ENCODE measurements at places on chromosomes 1 and 21.

DNA sequence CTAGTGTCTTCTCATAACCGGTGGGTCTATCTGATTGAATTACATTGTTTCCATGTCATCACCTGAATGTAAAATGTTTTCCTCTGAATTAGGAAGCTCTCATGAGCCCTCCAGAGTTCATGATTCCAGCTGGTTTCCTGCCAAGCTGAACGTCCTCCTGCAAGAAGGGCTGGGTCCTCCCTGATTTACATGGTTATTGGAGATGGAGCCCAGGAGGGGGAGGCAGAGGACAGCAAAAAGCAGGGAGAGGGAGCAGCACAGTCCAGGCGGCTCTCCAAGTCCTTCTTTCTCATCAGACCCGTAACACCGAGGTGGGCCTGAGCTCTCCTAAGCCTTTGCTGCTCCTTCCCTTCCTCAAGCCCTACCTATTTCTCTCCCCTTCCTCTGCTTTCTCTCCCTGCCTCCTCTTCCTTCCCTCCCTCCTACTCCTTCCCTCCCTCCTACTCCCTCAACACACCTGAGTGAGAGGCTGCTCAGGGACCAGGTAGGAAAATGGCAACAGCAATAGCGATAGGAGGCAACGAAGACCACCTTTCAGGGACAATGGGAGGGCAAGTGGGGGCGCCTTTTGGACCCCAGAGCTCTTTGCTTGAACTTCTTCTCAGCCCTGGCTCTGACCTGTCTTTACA, 265.9 kb downstream of the PRDM2 start:
- no peak for DNase-seq

GRCh38 chr1:107741242-107741641, 223.7 kb downstream of the VAV3 start:
- DNase-seq, result no peak

GRCh38 chr21:31326522-31327242, 17.4 kb downstream of the TIAM1 start:
- DNase-seq, result no peak

DNA sequence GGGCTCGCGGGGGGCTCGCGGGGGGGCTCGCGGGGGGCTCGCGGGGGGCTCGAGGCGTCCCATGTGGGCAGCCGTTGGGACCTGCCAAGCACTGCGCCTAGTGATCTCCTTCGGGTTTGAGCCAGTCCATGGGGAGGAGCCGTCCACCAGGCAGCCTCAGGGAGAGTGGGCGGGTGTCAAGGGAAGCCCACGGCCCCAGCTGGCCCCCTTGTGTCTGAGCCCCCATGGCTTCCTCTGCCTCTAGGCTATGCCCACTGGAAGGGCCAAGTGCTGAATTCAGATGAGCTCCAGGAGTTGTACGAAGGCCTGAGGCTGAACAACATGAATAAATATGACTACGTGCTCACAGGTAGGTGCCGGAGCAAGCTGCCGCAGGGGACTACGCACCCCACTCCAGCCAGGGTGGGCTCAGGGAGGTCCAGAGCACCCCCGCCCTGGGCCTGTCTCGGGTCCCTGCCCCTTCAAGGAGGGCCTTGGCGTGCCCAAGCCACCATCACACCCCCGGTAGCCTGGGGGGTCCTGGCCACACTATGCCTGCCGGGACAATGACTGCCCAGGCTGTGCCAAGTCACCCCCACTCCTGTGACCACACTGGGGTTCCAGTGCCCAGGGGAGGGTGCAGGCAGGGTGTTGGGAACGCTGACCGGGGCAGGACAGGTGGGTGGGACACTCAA, 22.6 kb downstream of the PDXK start:
- no peak for DNase-seq

DNA sequence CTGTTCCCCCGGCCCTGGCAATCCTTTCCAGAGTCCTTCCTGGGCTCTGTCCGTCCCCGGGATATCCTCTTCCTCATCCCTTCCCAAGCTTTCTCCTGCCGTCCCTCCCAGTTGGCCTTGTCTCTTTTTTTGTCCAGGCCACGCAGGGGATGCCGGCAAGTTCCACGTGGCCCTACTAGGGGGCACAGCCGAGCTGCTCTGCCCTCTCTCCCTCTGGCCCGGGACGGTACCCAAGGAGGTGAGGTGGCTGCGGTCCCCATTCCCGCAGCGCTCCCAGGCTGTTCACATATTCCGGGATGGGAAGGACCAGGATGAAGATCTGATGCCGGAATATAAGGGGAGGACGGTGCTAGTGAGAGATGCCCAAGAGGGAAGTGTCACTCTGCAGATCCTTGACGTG, 13.4 kb upstream of the SVBP start:
- no peak for DNase-seq

- no peak for DNase-seq
Measured at GRCh38 chr1:109484519-109484975, 842 bp downstream of the ATXN7L2 start.

DNA sequence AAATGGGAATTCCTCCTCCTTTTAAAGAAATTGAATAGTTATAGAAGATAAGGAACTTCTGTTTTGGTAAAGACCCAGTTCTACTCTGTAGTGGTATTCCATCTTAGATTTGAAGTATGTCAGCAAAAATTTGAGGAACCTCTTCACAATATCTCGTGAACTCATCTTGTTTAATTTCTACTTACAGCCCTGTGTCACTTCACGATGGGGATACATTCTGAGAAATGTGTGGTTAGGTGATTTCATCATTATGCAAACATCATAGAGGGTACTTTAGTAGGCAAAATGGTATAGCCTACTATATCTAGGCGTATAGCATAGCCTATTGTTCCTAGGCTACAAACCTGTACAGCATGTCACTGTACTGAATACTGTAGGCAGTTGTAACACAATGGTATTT, 36.0 kb downstream of the ALG6 start:
- DNase-seq, result no peak

DNA sequence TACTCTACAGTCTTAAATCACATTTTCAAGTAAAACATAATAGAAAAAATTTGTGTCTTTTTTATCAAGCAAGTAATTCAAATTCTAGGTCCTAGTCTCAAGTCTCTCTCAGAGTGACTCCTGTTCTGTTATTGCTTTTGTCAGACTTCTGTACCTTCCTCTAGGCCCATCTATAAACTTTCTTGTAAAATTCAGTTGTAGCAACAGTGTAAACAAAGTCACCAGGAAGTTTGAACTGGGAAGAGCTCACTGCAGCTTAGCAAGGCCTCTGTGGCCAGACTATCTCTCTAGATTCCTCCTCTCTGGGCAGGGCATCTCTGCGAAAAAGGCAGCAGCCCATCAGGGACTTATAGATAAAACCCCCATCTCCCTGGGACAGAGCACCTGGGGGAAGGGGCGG, 13.5 kb upstream of the ZNF678 start:
- no peak for DNase-seq

- no peak for DNase-seq
Measured at GRCh38 chr1:52904927-52905698, 16.4 kb downstream of the ECHDC2 start.

DNA sequence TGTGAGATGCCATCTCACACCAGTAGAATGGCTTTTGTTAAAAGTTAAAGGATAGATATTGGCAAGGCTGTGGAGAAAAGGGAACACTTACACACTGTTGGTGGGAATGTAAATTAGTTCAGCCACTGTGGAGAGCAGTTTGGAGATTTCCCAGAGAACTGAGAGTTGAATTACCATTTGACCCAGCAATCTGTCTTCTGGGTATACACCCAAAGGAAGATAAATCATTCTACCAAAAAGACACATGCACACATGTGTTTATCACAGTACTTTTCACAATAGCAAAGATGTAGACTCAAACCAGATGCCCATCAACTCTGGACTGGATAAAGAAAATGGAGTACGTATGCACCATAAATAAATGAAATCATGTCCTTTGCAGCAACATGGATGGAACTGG, 88.6 kb upstream of the LRRC8D start:
- DNase-seq, result no peak

- DNase-seq, result no peak
Measured at GRCh38 chr1:53621144-53621543, 117.8 kb downstream of the GLIS1 start.

DNA sequence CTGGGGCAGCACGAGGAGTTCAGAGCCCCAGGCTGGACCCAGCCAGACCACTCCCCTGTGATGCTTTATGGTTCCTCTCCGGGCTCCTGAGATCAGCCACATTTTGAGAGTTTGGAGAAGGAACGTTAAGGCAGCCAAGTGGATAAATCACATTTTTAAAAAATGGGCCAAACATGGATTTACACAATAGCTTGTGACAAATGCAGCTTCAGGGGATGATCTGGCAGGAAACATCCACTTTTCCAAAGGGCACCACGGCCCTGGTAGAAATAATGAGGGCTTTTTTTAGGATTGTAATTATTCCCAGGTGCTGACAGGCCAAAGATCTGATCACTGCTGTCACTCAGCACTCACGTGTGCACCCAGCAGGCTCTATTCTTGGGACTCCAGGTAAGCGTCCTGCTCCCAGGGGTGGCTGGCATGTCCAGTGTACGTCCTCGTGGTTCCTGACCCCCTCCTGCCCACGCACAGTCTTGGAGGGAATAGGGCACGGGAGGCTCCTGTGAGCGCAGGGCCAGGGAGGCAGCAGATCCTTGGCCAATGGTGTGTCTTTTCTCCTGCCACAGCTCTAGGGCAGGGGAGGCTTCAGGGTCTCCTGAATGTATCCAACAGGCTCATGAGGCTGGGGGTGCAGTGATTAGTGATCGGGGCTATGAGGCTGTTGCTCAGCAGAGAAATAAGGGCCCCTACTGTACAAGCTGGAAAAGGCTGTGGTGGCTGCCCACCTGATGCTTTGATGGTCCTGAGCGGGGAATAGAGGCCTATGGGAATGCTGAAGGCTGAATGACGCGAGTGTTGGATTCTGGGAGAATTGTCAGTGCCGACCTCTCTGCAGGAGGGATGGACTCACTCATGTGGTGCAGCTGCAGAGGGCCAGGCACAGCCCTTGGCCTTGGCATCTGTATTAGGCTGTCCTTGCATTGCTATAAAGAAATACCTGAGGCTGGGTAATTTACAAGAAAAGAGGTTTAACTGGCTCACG, 415.7 kb downstream of the PTPRU start:
- no peak for DNase-seq

DNA sequence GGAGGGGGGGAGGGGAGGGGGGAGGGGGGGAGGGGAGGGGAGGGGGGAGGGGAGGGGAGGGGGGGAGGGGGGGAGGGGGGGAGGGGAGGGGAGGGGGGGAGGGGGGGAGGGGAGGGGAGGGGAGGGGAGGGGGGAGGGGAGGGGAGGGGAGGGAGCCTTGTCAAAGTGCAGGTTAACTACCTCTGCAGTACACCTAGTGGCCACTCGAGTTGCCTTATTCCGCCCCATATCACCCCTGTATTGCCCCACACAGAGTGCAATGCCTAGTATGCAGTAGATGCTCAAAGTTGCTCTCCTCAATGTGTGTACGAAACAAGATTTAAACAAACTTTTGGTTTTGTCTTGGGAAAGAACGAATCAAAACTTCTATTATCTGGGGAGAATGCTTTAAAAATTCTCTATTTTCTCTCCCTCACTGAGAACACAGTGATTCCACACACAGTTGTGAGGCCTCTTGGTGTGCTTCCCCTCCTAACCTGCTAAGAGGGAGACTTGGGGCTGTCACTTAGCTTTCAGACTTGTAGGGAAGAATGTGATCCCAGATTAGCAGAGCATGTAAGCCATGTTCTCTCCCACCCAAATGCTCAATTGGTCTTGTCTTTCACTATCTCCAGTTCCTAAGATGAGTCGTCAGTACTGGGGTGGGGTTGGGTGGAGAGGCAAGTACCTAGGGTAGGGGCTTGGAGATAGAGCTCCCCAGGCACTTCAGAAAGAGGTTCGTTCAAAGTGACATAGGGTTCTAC, 79.7 kb upstream of the MAP10 start:
- no peak for DNase-seq

GRCh38 chr21:20511216-20511880, 486.9 kb upstream of the NCAM2 start:
- DNase-seq, result no peak

DNA sequence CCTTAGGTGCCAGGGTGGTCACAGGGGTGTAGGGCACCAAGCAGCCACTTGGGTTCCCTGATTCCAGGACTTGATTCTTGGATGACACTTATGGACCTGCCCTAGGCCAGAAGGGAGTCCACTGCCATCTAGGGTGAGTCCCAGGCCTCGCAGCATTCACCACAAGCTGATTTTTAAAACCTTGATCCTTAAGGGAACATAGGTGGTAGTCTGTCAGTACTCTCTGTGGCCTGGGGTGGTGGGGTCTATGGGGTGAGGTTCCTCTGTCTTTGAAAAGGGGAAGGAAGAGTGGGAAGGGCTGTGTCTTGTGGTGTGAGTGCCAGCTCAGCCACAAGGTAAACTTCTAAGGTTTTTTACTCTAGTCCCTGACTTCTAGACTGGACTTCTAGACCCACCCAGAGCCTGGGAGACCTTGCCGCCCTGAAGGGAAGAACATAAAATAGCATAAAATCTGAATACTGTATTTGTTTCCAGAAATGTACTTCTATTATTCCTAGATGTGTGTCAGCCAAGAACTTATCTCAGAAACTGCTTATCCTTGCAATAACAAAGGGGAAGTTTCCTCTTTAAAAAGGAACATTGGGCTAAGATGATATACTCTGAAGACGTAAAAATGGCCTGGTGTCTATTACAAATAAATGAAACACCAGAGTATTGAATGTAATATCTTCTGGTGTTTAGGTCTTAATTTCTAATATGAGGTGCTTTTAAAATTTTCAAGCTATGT, 757.3 kb downstream of the LTN1 start:
- peak; percentile 45 for DNase-seq

GRCh38 chr1:36467700-36468455, 3.7 kb upstream of the MRPS15 start:
- DNase-seq, result no peak
